Renal cortical epithelial cell (primary cell): ENCODE measurements at places on chromosomes 5 and 9.

DNA sequence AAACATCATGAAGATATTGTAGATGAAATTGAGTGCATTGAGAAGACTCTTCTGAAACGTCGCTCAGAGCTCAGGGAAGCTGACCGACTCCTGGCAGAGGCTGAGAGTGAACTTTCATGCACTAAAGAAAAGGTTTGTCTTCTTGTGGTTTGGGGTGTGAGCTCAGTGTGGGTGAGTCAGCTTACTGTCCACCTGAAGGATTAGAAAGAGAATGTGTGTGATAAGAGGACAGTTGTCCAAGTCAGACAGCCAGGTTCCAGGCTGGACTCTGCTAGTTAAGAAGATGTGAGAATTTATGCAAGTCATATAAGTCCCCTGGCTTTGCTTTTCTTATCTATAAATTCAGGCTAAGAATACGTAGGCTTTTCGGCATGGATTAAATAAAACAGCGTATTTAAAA is 46.9 kb downstream of the RAB14 start:
- peak; percentile 67 for DNase-seq

- no peak for DNase-seq
These were observed 281.3 kb upstream of the IRX4 start for GRCh38 chr5:2163940-2164490.

- peak; percentile 65 for DNase-seq
These were observed 40.9 kb upstream of the GLDC start for GRCh38 chr9:6686396-6686795.

DNA sequence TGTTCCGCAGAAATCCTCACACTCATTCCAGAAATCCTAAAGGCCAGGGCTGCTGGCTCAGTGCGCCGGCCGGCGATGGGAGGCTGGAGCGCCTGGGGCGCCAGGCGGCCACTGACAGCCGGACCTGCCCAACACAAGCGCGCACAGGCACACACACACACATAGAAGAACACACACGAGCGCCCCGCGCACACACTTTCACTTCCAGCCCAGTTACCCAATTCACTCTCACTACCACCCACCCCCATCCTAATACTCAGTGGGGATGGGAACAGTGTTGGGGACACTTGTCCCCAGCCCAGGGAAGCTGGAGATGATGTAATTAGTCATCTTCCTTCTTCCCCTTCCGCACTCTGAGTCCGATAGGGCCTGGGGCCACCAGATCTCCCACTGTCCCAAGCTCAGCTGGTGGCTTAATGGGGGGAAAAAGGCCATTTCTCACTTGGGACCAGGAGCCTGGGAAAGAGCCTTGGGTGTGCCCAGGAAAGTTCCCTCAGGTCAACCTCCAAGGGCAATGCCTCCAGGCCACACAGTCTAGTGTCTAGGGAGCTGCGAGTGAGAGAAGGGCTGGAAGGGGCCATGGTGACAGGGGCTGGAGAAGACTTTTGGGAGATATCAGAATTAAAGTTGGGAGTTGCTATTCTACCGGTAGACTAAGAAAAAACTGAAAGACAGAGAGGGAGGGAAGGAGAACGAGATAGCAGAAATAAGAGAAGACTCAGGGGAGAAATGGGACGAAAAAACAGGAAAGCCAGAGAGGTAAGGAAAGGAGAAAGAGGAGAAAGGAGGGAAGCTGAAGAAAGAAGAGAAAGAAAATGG is 1.7 kb downstream of the EBF1 start:
- no peak for DNase-seq

- peak; percentile 99 for DNase-seq
These were observed 45.9 kb upstream of the PJA2 start for GRCh38 chr5:109455598-109456096.
